Endothelial cell of umbilical vein (primary cell): ENCODE measurements at places on chromosomes 1 and 21. TPM values are rescaled to one million over a fixed set of nuclear protein-coding genes. Genes with fewer than 3 reads are reported as not detected.

DIRAS3 gene
- 1.0 and 1.2 TPM in 2 replicates for total RNA-seq

TMEM52 gene
- total RNA-seq, result 1.2 and 1.6 TPM in 2 replicates

RGS7 gene
- 0.44 and 1.2 TPM in 2 replicates for total RNA-seq

VANGL2 gene
- total RNA-seq, result not detected in 2 replicates

KRTAP12-2 gene
- total RNA-seq, result not detected in 2 replicates

IL20 gene
- total RNA-seq, result not detected in 2 replicates

ASCL5 gene
- total RNA-seq, result not detected in 2 replicates

S100A3 gene
- total RNA-seq, result 0.42 TPM in 1 of 2 replicates, not detected in the other

FMN2 gene
- not detected in 2 replicates for total RNA-seq

NBPF20 gene
- total RNA-seq, result 5.0 and 5.3 TPM in 2 replicates

S100A8 gene
- total RNA-seq, result not detected in 2 replicates

LPAR3 gene
- total RNA-seq, result not detected in 2 replicates

S100A4 gene
- not detected in 2 replicates for total RNA-seq

PIK3R3 gene
- total RNA-seq, result 14.3 and 14.6 TPM in 2 replicates

CFHR5 gene
- total RNA-seq, result not detected in 2 replicates

ARHGEF10L gene
- total RNA-seq, result 4.3 and 5.2 TPM in 2 replicates

ZNF593OS gene
- total RNA-seq, result not detected in 2 replicates

WDR26 gene
- total RNA-seq, result 90.1 and 92.4 TPM in 2 replicates
